ENCODE measurements at places on chromosomes 2 and 18. TPM values are rescaled to one million over a fixed set of nuclear protein-coding genes. Genes with fewer than 3 reads are reported as not detected.

RGPD3 gene
- total RNA-seq = 0.16 TPM

GLS gene
- total RNA-seq = 233 TPM

CPLX4 gene
- not detected for total RNA-seq

GRCh38 chr18:72089432-72089831 lies 454.7 kb downstream of the CBLN2 start:
- no peak for DNase-seq

- DNase-seq = no peak
Measured at GRCh38 chr2:217939220-217939619, 63.6 kb downstream of the TNS1 start.

DNA sequence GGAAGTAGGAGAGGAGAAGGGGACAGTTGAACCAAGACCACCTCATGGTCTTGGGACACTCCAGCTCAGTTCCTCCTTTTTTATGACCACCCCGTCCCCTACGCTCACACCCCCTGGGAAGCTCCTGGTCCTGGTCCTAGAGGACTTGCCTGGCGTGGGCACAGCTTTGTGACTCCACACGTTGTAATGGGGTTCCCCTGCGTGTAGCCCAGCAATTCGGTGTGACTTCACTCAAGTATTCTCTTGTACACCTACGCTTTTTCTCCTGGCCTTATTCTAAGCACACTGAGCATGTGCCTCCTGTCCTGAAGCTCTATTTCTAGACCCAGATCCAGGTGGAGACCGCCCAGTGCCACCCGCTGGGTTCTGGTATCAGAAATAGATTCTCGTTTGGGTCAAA lies 36.1 kb upstream of the B3GNT7 start:
- no peak for DNase-seq

DNA sequence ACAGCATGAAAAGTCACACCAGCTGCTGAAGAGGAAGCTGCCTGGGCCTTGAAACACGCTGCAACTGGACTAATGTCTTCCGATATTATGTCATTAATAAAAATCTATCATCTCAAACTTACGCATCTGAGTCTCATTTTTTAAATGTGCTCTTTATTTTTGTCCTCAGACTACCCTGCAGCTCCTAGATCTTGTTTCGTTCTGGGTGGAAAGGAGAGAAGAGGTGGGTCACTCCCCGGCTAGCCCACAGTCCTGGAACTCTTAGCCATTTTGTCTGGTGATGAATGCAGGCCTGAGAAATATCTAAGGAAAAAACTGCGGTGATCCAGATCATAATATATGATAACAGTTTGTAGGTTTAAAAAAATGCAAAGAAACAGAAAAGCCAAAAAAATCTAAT lies 73.3 kb downstream of the TXNL1 start:
- DNase-seq = no peak

DNA sequence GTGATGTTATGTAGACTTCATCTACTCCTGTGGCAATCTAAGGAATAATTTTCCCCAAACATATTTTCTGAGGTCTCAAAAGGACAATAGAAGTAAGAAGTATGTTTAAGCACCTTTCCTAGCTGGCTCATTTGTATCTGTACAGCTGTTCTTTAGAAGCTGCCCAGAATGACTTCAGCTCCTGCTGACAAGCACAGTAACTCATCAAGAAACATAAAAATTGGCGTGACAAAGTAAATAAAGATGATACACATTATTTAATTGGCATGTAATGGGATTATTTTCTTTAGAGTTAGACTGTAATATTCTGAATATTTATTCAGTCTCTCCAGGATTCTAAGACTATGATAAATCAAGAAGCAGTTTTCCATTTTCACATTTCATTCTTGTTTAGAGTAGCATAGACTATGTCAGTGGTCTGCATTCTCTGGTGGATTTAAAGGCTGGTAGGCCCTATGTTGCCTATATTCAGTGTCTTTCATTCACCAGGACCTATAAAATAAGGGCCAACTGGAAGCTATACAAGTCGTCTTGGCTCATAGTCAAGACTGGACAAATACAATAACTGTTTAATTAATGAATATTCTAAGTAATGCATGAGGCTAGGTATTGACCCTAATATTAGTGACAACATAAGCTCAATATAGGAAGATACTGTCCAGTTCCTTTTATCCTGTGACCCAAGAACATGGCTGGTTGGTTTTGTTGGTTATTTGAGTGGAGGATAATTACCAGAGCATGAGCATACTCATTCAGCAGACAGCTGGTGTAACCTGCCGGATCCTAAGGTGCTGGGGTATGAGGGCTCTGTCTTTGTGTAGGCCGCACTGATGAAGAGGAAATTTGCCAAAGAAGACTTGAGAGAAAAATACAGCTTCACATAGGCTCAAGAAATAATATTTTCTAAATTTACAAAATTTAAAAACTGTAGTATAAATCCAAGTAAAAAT lies 107.0 kb downstream of the PDE1A start:
- no peak for DNase-seq

DNA sequence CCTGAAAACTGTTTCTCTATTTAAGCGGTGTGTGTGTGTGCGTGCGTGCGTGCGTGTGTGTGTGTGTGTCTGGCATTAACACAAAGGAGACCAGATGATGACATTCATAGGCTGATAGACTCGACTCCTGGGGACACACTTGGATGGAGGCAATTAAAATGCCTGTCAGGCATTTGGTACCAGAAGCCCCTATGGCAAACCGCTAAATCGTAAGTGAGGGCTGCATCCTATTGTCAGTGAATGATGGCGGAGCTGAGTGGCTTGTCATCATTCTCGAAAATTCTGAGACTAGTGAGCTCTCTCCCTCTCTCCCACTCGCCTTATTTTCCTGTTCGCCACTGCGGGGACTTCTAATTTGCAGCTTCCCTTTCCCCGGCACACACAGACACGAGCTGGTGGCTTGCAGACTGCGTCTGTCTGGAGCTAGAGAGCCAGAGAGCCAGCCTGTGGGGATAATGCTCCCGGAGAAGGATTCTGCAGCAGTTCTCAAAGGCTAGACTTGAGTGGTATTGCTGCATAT lies 155.4 kb downstream of the MAP2 start:
- DNase-seq = no peak

All from T-cell (primary cell).